ENCODE measurements at places on chromosomes 3 and 15.

DNA sequence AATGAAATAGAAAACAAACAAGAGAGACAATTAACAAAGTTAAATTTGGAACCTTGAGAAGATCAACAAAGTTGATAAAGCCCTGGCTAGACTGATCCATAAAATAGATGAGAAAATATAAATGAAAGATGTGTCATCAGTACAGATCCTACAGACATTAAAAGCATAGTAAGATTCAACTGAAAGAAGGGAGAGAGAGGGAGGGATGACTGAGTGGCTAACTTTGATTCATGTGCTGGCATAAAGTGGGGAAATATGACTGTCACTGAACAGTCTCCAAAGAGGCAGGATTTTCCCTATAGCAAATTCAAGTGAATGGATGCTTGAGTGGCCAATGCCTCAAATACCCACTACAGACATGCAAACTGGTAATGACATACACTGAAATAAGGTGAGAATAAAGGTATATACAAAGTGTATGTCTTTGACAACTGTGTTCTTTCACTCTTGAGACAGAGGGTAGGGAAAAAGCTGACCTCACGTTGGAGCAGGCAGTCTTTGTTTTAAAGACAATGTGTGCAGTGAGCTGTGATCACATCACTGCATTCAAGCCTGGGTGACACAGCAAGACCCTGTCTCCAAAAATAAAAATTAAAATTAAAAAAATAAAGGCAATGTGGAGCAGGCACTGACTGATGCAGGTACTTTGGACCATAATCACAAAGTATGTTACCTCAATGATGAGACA lies 35.9 kb upstream of the CHD2 start:
- DNase-seq = no peak

GRCh38 chr3:42520336-42520735 lies 17.9 kb downstream of the VIPR1 start:
- DNase-seq = no peak

GRCh38 chr3:166889241-166889640 lies 490.9 kb downstream of the ZBBX start:
- DNase-seq = no peak

- DNase-seq = peak; percentile 15
These were observed 1.0 kb downstream of the PDE12 start for GRCh38 chr3:57557085-57557537.

DNA sequence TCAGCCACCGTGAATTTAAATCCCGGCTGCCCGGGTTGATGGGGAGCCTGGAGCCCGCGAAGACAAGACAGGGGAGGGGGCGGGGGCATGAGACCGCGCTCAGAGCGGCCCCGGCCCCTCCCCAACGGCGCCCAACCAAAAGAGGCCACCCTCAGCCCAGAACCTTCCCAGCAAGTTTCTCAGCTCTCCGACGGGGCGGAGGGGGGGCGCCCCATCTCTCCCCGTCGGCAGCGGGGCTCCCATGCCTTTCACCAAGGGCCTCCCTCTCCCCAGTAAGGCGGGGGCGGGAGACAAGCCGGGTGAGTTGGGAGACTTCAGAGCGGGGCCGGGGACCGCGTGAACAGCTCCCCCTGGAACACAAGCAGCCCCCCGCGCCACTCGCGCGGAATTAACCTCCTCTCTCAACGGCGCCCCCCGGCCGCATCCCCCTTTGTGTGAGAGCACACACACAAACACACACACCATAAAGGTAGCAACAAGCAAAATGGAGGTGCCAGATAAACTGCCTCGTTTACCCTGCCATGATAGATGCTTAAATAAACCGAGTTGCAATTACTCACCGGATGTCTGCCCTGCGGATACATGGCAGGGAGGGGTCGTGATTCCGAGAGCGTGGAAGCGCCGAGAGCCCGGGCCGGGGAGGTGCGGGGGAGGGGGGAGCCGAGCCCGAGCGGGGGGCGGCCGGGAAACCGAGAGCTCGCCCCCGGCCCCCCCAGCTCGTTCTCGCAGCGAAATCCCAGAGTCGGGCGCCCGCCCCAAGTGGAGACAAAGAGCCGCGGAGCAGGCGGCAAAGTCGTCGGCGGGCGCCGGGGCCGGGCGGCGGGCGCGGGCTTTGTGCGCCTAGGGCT lies 1.3 kb downstream of the TLE3 start:
- DNase-seq = peak; percentile 64

- peak; percentile 46 for DNase-seq
These were observed 16.2 kb upstream of the XIRP1 start for GRCh38 chr3:39208463-39209055.

DNA sequence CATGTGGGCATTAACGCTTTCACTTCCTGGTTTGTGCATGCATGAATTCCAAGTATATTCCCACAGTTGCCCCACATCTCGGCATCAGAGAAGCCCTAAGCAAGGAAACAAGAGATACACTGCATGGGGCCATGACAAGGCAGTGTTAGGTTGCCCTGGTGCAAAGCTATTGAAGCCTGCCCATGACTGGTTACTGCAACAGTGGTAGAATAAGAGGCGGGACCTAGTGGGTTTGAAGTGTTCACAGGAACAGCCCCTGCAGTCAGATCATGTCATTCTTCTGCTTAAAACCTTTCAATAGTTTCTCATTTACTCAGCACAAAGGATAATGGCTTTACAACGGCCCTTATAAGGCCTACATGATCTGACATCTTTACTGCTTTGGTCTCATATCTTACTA lies 80.9 kb upstream of the TOPAZ1 start:
- DNase-seq = no peak

- no peak for DNase-seq
These were observed 145.0 kb downstream of the NEK10 start for GRCh38 chr3:27224197-27224596.

GRCh38 chr3:23542079-23542478 lies 263.7 kb upstream of the UBE2E1 start:
- no peak for DNase-seq

DNA sequence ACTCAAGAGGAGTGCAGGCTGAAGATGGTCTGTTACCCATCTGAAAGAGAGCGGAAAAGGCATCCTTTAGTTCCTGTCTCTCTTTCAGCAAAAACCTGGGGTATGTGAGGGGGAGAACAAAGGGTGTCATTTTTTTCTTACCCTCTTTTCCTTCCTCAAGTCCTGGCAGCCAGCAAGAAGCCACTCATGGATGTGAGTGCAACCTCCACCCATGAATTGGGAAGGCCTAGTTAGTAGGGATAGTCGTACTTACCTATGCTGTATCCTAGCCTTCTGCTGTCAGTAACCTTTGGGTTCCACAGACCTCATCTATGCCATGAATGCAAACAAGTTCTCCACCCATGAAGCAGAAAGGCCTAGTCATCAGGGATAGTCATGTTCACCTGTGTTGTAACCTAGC lies 472.8 kb downstream of the ZIC1 start:
- no peak for DNase-seq

DNA sequence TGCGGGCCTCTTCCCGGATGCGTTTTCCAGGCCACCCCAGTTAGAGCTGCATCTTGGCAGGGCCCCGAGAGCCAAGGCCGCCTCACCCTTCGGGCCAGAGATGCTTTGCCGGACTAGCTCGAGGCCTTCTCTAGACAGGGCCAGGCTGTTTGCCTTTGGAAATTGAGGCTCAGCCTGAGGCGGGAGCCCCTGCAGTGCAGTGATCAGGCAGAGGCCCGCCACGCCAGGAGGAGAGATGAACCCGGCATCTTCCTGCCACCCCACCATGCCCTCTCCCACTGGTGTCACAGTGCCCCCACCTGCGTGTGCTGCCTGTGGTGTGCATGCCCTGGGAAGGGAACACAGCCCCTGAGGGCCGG lies 8.9 kb upstream of the ROPN1B start:
- DNase-seq = no peak

- no peak for DNase-seq
These were observed 26.5 kb downstream of the NANOGP8 start for GRCh38 chr15:35058534-35059054.

- no peak for DNase-seq
These were observed 19.5 kb downstream of the ARIH2 start for GRCh38 chr3:48938156-48938555.

- DNase-seq = no peak
These were observed 16.9 kb downstream of the ICE2 start for GRCh38 chr15:60462027-60462426.

- DNase-seq = no peak
These were observed 257.9 kb upstream of the ALCAM start for GRCh38 chr3:105108823-105109222.

DNA sequence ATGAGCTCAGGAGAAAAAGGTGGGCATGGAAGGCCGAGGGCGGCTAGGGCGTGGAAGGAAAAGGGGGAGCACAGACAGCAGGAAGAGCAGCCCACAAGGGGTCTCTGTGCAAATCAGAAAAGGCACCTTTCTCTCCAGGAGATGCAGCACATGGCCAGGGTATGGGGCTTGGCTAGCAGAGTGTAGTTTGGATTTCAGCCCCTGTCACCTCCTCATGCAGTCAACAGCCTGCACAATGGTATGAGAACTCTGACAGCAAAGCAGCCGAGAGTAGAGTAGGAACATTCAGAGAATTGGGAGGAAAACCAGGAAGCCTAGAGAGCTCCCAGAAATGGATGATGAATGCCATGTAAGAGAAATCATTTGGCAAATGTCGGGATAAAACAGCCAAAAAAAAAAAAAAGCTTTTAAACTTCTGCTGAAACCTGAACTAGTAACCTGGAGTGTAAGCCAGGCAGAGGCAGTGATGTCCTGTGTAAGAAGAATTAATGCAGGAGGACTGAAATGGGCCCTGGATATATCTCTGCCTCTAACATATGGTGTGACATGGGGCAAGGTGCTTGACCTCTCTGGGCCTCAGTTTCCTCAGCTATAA lies 25.7 kb downstream of the FSTL1 start:
- DNase-seq = no peak

DNA sequence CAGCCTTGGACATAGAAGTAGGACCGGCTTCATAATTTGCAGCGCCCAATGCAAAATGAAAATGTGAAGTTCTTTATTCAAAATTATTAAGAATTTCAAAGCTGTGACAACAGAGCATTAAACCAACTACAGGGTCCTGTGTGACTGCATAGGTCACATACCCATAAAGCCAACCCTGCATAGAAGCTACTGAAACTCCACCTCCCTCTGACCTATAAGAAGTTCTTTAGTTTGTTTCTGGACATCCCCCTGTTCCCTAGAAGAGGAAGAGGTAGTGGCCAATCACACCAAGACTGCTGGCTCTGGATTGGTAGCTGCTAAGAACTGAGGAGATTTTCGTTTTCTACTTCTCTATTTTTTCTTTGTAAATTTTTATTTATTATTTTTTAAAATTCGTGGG lies 9.0 kb upstream of the SELENOT start:
- no peak for DNase-seq

- no peak for DNase-seq
These were observed 39.9 kb upstream of the TNFAIP8L3 start for GRCh38 chr15:51134416-51135199.

DNA sequence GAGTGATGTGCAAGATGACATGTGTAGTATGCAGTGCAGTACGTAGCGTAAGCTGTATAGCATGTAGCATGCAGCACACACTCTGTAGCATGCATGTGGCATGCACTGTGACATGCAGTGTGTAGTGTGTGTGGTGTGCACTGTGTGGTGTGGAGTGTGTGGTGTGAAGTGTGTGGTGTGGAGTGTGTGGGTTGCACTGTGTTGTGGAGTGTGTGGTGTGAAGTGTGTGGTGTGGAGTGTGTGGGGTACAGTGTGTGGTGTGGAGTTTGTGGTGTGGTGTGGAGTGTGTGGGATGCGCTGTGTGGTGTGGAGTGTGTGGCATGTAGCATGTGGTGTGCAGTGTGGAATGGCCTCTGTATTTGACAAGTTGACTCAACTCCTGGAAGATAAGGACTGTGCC lies 39.2 kb downstream of the ROPN1B start:
- no peak for DNase-seq

DNA sequence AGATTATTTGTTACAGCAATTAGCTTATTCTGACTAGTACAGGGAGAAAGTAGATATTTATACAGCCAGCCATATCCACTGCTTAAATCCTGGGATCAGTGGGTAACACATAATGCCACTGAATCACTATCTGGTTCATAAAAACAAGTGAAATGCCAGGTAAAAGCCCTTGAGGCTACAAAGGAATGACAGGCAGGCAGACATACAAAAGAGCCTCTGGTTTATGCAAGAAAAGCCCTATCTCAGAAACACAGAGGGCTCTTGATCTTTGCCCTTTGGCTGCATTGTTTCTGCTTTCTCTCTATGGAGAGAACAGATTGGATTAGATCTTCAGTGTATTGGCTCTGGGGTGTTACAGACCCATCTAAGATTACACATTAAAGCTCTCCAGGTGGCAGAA lies 115.4 kb upstream of the GADL1 start:
- no peak for DNase-seq

- no peak for DNase-seq
These were observed 42.5 kb downstream of the TKT start for GRCh38 chr3:53213276-53213675.

DNA sequence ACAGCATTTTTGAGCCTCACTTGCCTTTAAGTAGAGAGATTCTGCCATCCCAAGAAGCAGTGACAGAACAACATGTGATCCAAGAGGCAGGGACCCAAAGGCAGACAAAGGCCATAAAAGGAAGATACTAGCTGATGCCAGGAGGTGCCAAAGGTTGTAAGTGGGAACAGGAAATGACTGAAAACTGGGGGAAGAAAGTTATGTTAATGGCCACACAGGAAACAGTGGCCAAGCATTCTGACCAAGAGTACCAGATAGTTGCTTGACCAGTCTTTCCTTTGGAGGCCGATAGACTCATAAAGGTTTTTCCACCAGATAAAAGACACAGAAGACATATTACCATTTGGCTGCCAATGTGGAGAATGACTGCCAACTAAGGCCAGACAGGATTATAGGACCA lies 274.5 kb upstream of the PEX5L start:
- DNase-seq = no peak

- peak; percentile 58 for DNase-seq
These were observed 6.4 kb downstream of the THPO start for GRCh38 chr3:184371570-184372018.

GRCh38 chr3:188088948-188089685 lies 64.8 kb upstream of the LPP start:
- DNase-seq = no peak

DNA sequence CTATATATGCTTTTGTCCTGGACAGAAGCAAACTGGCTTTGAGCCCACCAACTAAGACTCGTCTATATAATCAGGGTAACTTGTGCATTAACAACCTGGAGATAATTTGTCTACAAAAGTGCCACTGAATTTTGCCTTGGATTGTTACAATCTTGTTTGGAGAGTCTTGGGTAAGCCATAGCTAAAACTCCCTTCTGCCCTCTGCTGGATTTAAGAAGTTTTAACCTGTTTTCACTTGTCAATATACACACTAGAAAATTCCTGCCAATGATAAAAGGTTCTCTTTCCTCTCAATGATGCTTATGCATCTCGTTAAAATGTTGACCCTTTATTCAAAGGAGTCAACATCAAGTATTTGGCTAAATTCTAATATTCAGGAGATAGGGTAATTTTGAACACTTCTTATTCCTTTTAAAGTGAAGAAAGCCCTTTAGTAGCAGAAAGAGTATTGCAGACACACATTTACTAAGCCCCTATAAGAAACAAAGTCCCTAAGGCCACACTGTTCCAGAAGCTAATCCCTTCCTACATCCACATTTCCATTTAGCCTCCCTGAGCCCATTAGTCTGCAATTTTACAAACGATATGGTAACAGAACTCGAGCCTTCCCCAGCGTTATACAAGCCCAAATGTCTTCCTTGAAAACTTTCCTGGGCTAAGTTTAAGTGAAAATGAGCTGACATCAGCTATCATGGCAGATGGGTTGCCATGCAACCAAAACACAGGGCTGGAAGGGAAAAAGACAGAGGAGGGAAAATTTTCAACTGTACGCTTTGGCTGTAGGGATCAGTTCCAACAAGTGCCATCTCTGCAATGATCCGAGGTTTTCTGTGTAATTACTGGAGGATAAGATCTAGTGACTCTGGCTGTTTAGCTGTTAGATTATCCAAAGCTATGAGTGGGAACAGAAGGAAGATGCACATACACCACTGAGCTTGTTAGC lies 75.9 kb upstream of the FGF12 start:
- no peak for DNase-seq
